ENCODE measurements at places on chromosomes 3 and 15.

DNA sequence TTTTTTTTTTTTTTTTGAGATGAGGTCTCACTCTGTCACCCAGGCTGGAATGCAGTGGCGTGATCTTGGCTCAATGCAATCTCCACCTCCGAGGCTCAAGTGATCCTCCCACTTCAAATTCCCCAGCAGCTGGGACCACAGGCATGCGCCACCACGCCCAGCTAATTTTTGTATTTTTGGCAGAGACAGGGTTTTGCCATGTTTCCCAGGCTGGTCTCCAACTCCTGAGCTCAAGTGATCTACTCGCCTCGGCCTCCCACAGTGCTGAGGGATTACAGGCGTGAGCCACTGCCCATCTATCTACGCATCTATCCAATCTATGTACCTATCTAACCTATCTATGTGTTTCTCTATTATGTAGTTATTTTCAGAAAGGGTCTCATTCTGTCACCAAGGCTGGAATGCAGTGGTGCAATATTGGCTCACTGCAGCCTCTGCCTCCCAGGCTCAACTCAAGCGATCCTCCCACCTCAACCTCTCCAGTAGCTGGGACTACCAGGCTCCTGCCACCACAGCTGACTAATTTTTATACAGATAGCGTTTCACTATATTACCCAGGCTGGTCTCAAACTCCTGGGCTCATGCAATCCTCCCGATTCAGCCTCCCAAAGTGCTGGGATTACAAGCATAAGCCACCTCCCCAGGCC, 20.2 kb upstream of the GPX1 start:
- no peak for DNase-seq

DNA sequence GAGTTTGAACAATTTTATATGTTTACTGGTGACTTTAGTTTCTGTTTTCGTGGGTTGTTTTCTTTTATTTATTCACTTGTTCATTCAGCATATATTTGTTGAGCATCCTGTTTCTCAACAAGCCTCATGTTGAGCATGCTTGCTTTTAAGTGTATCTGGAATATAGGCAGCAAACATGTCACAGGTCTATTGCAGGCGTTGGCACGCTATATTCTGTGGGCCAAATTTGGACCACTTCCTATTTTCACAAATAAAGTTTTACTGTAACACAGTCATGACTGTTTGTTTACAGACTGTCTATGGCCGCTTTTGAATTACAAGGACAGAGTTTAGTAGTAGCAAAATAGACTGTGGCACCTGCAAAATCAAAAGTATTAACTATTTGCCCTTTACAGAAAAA, 89.6 kb downstream of the THRB start:
- no peak for DNase-seq

- DNase-seq, result no peak
These were observed 40.6 kb downstream of the TMEM266 start for GRCh38 chr15:76100361-76100760.

DNA sequence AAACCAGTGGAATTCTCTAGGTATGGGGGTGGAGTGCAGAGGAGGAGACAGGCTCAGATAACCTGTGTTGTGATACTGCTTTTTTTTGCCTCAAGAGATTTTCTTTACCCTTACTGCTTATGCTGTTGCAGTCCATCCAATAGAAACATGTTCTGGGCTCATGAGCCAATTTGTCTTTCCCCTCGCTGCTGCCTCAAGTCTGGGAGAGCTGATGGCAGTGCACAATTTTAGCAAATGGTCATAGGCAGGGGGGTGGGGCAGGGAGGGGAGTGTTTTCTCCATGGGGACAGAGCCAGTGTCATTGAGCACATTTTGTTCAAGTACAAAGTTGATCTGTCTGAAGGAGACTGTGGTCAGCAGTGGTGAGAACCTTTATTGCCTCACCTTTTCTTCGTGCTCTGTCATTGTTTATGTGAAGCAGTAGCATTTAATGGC, 134.9 kb downstream of the MBNL1 start:
- DNase-seq, result no peak

- DNase-seq, result no peak
These were observed 30.6 kb downstream of the INTS14 start for GRCh38 chr15:65580287-65580686.

- DNase-seq, result peak; percentile 2
These were observed 829 bp downstream of the RNF7 start for GRCh38 chr3:141738891-141739363.

- DNase-seq, result no peak
These were observed 32.7 kb downstream of the UBXN7 start for GRCh38 chr3:196399485-196399945.

DNA sequence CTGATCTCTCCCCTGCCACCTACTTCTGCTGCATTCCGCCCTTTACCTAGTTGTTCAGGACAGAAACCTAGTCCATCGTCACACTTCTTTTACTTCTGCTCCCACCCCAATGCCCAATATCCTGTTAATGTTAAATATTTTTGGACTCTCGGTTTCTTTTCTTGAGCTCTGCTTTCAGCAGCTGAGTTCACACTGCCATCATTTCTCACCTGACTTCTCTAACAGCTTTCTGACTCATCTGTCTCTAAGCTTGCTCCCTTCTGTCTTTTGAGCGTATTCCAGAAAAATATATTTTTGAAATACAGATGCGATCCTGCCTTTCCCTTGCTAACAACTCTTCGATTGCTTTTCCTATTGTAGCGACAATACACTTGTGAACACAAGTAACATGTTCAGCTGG, 183.4 kb downstream of the KLHL25 start:
- no peak for DNase-seq

- DNase-seq, result no peak
These were observed 129.3 kb upstream of the FEZF2 start for GRCh38 chr3:62502315-62503300.

DNA sequence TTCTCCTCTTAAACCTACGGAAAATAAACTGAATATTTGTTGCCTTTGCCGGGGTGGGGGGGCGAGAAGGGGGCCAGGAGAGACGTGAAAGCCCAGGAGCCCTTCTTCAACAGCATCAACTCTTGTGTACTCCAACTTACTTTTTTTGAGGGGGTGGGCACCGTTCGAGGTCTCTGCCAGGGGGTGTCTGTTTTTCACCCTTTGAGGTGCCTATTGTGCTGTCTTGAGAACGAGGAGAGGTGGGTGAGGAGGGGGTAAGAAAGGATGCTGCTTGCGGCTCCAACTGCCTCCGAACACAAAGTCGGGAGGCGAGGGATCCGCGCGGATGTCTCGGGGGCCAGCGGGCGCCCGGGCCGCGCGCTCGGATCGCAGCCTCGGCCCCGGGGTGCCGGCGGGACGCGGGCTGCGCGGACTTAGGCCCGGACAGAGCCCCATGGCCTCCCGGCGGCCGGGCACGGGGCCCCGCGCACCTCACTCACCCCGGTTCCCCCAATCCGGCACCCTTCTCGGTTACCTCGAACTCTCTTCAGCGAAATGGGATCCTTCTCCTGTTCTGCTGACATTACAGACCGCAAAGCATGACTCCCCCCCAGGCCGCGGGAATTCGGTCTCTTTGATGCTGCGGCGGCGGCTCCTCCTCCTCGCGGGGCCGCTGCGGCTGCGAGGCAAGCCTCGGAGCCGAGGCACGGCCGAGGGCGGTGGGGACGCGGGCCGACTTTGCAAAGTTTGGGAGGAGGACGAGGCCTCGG, 650 bp downstream of the PYGO1 start:
- DNase-seq, result peak; percentile 5

DNA sequence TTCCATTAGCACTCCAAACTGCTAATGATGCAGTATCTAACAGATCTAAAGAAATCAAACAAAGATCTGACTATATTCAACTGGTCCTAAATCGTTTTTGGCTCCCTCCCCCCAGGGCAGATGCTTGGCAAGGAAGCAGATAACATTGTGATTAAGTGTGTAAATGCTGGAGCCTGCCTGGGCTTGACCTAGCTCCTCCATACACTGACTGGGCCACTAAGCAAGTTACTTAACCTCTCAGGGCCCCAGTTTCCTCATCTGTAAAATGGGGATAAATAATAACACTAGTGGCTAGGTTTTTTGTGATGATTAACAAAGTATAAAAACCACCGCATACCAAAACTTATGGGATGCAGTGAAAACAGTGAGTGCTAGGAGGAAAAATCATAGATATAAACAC, 9.2 kb downstream of the EID1 start:
- DNase-seq, result no peak

- DNase-seq, result no peak
These were observed 29.5 kb downstream of the NANOGP8 start for GRCh38 chr15:35055416-35056105.

- no peak for DNase-seq
These were observed 94.8 kb downstream of the CD200R1L start for GRCh38 chr3:112751564-112752512.

- no peak for DNase-seq
These were observed 21.4 kb upstream of the PLSCR5 start for GRCh38 chr3:146626403-146627122.

DNA sequence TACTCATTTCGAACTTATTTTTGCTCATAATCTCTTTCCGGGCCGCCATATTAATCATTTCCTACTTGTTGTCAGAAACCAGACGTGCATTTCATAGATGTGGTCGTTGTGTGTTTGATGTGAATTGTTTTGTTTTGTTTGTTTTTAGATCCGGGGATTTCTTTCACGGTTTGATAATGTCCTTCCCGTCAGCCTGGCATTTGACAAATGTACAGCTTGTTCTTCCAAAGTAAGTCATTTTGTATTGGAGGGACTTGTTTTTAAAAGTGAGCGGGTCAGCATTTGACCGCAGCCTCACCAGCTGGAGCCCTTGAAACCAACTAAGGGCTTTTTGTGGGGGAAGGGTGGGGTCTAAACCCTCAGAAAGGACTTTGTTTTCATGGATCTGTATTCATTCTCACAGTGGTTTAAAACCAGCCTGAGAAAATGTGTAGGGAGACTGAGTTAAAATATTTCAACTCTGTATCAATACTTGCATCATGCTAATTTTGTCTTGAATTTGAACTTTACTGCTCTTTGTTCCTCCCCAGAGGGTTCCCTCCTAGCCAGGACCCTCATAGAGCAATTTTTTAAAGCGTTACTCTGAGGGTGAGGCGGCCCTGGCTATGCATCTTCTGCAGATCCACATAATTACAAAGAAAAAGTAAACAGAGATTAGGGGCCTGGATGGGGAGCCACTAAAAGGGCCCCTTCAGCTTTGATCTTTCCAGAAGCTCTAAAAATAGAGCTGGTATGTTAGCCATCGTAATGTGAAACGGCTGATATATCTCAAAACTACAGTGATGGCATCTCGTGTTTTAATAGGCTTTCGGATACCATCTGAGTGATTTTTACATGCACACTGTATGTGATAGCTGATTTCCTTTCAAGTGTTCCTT, 107.9 kb downstream of the ATG7 start:
- no peak for DNase-seq

GRCh38 chr15:70320482-70320881, 222.8 kb upstream of the TLE3 start:
- DNase-seq, result no peak

DNA sequence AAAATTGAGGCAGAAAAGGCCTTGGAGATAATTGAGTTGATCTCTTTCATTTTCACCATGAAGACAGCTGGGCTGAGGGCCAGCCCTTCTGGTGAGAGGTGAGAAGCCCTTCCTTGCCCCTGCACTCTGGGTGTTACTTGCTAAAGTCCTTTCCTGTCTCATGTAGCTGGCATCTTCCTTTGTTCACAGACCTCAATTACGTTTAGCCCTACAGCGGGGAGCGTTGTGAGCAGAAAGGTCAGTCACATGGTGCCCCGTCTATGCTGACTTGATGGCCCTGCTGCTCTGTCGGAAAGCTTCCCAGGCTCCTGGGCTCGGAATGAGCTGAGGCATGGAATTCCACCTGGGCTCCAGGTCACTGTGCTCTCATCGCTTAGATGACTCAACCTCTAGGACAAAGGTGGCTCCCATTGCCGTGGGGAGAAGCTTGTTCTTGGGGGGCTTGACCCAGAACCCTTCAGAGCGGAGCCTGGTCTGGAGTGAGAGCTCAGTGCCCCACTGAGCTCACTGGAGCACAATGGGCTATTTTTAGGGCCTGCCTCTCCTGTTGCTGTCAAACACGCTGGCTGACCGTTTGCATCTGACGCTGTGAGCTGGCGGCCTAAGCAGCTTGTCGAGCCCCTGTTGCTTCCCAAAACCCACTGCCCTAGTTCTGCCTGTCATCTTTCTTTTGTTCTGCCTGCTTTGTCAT, 47.0 kb downstream of the RPLP1 start:
- DNase-seq, result no peak
